ENCODE measurements at places on chromosomes 6 and 20.

DNA sequence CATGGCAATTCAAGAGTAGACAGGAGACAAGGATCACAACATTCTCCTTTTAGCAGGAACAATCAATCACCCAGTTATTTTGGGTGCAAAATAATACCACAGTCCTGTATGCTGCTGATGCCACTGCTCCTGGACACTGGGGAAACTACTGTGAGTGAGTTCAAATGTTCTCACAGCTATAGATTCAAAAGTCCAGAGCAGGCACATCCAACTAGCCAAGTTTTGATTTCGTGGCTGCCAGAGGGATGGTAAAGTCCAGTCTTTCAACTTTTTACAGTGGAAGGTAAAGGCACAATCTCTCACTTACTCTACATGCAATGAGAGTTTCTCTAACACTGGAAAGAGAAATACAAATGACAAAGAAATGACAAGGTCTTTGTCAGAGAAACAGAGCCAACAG is 26.9 kb upstream of the TSHZ2 start:
- DNase-seq: no peak

GRCh38 chr20:62461157-62461556 is 14.6 kb downstream of the GATA5 start:
- DNase-seq: no peak

DNA sequence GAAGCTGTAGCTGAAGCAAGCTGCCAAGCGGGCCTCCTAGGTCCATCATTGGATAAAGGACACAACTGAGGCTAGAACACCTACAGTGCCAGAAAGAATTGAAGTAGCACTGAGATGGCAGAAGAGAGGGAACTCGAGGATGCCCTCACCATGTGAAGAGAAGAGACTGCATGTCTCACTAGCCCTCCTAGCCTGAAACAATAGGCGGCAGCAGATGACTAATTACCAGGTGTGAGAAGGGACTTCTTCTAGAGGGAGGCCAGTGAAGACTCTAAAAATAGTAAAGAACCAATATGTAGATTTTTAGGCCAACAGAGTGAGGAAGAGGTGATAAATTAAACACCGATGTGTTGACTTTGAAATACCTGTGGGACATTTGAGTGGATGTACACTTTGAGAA is 50.3 kb downstream of the LGSN start:
- no peak for DNase-seq

- DNase-seq: no peak
Measured at GRCh38 chr20:59221049-59221706, 57.6 kb downstream of the ZNF831 start.

DNA sequence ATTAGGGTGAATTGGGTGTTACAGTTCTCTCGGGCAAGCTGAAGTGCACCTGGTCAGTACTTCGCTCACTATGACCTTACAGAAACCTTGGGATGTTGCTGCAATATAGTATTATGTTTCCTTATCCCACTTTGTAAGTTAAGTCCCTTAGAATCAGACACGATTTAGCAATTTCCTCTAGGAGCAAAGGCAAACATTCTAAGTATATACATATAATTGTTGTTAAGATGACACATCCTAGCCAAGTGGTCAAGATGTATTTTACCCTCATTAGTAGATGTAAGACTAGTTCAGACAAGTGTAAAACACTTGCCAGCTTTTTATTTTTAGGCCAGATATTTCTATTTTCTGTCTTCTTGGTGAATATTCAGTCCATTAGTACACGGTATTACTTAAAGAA is 31.1 kb upstream of the RGS17 start:
- no peak for DNase-seq

- no peak for DNase-seq
Measured at GRCh38 chr20:37319151-37319671, 26.7 kb upstream of the SRC start.

DNA sequence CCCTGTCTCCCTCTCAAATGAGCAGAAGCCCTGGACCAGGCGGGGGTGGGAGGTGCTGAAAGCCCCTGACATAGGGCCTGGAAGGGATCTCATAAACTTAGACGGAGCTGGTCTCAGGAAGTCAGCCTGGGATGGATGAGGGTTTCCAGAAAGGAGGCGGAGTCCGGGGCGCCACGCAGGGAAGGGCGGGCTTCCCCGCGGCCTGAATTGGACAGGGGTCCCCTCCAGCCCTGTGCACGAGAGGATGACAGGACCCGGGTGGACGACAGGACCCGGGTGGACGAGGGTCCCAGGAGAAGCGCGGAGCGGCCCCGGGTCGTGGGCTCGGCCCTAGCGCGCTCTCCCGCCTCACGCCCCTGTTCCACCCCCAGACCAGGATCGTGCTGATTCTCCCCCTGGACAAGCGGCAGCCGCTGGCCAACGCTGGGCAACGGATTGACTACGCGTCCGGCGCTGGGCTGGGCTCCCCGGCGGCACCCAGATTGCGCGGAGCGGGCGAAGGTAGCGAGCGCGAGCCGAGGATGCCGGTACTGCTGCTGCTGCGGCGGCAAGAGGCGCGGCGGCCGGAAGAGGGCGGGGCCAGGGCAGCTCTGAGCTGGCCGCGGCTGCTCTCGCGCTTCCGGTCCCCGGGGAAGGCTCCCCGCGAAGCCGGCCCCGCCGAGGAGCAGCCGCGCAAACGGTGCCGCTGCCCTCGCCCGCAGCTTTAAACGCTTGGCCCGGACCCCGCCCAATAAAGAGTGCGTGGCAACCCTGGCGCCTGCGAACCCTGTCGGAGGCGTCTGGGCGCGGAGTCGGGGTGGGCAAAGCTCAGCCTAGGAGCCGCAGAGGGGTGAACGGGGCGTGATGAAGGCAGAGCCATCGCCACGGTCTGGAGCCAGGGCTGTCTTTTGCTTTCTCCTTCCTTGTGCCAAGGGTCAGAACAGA is 1.3 kb downstream of the C20orf144 start:
- peak; percentile 87 for DNase-seq

DNA sequence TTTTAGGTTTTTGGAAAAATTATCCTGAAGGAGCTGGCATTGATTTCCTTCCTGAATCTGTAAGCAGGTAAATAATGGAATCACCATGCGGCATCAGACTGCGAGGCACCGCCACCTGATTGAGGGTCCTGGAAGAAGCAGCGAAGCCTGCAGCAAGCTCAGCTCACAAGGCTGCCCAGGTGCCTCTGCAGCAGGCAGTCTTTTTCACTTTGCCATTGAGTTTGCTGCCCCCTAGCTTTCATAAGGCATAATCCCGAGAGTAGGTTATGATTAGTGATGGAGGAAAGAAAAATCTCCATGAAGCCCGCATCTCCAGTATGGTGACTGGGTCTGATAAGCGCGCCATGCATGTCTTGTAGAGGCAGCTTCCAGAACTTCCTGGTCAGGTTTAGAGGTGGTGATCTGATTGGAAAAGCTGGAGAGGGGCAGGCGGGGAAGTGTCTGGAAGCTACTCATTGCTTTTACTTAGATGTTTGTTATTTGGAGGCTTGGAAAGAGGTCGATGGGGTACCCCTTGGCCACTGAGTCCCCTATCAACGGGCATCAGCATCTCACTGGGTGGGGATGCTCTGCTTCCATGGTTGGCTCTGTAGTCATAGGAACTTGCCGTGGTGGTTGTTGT is 26.7 kb downstream of the IYD start:
- peak; percentile 54 for DNase-seq

DNA sequence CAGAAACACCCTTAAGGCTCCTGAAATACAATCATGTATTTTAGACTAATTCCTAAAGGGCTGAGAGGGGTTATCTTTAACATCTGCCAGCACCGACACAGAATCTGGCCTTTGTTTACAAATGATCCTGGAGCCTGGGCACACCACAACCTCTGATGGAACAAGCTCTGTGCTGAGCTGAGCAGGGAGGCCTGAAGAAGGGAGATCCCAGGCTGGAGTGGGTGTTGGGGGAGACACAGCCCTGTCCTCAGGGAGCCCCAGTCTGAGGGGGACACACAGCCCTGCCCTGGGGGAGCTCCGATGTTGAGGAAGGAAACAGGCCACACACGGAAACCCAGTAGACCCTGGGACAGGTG is 130.5 kb downstream of the VEGFA start:
- DNase-seq: no peak

- no peak for DNase-seq
Measured at GRCh38 chr20:18326990-18327389, 38.7 kb downstream of the ZNF133 start.

DNA sequence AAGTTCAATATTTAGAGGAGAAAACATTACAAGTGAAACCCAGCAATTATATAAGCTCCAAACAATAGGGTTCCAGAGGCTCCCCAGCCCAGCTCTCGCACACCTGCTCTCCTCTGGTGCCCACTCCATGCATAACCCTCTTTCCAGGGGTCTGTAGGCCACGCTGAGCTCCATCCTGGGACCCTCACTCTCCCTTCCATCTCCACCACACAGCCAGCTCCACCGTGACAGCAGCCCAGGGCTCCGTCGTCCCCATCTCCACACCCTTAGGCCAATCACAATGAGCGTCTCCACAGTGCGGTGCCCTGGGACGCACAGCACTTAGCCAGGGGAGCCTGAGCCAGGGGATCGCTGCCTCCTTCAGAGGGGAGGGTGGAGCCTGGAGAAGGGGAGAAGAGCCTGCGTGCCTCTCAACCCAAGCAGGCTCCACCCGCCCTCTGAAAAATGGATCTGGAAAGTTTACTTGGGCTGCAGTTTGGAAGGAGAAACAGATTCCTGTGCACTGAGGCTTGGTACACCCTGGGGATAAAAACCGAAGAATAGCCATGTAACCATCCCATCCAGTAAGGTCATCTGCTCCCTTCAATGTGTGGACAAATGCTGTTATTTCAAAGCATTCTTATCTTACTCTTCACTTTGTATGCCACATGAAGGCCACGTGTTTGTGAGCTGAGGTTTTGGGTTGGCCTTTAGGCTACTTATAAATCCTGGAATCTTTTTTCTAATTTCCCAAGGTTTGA is 72.4 kb upstream of the GGTLC1 start:
- no peak for DNase-seq

- no peak for DNase-seq
Measured at GRCh38 chr6:118333772-118334171, 214.3 kb upstream of the PLN start.

- DNase-seq: no peak
Measured at GRCh38 chr20:9928955-9929354, 90.1 kb upstream of the PAK5 start.

DNA sequence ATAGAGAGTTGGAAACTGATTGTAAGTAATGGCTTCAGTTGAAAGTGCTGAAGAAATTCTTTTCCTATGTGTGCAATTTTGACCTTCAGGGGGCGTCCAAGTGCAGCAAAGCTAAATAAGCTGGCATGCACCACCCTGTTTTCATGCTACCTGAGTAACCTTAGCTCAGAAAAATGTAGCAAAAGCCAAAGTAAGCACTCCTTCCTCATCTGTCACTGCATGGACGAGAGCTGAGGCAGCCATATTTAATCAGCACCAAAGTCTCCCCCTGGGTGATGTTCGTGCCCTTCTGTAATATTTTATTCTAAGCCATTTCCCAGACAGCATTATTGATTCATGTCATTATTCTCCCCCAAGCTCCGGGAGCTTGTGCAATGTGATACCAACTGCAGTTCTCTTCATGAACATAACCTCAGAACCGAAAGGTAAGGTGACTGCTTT is 123.1 kb downstream of the RPS12 start:
- no peak for DNase-seq

GRCh38 chr6:33433544-33434191 is 13.8 kb downstream of the SYNGAP1 start:
- no peak for DNase-seq

DNA sequence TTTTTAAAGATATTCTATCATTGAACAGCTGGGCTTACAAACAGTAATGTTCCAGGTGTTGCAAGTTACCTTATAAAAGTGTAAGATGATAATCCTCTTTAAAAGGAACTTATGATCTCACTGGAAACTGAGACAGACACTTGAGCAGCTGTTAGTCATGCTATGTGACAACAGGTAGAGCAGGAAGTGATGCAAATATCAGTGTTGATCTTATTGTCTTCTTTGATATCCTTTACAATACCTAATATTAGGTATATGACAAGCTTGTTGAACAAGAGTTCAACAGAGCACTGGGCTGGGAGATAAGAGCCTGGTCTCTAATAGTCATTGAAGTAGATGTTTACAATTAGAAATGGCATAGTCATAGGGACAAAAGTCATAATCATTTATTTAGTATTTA is 150.0 kb downstream of the UBE3D start:
- no peak for DNase-seq

GRCh38 chr6:170291271-170292110 is 613 bp upstream of the DLL1 start:
- DNase-seq: peak; percentile 48

- no peak for DNase-seq
Measured at GRCh38 chr20:43726811-43727338, at the start of gene GTSF1L. GTSF1L (minus strand) TSS chr20:43727002; CDS start chr20:43726694, 308 bp downstream.

DNA sequence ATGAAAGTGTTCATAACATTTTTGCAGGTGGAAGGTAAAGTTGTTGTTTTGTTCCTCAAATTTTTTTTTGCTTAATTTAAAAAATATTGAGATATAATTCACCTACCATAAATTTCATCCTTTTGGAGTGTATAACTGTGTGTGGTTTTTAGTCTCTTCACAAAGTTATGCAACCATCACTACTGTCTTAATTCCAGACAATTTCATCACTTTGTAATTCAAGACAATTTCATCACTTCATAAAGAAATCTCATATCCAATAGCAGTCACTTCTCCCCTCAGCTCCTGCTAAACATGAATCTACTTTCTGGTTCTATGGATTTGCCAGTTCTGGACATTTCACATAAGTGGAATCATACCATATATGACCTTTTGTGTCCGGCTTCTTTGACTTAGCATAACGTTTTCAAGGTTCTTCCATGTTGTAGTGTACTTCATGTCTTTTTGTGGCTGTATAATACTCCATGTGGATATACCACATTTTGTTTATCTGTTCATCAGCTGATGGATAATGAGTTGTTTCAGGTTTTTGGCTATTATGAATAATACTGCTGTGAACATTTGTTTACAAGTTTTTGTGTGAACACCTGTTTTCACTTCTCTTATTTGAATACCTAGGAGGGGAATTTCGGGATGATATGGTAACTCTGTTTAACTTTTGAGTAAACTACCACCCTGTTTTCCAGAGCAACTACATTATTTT is 18.8 kb downstream of the ZFAND3 start:
- DNase-seq: no peak

DNA sequence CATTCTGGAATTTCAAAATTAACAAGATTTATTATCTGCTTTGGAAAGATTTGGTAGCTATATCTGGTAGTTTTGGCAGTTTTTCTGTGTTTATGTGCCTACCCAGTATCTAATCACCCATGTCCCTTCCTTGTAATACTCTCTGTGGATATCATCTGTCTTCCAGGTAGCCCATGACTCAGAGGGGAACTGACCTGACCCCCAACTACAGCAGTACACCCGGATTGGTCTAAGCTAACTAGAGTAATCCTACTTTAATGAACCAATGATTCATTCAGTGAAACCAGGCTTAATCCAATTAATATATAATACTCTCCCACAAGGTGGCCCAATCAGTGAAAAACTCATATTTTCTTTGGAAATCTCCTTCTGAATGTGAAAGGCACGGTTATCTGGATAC is 295.3 kb upstream of the SULF2 start:
- no peak for DNase-seq

GRCh38 chr6:73177221-73177944 is 47.9 kb downstream of the KHDC1L start:
- DNase-seq: no peak

GRCh38 chr6:129243377-129243776 is 360.4 kb downstream of the LAMA2 start:
- DNase-seq: no peak

GRCh38 chr6:158663625-158664165 is 13.8 kb downstream of the SYTL3 start:
- no peak for DNase-seq

Data from CD4-positive, alpha-beta T cell treated with Interferon alpha-2 for 1 hour (primary cell).